ENCODE measurements at places on chromosomes 12 and 14. TPM values are rescaled to one million over a fixed set of nuclear protein-coding genes. Genes with fewer than 3 reads are reported as not detected.

The IFI27L2 gene
- total RNA-seq: 55.8 TPM

The HOXC10 gene
- total RNA-seq: 32.0 TPM

The SLC24A4 gene
- 2.9 TPM for total RNA-seq

The GPR84 gene
- 1.9 TPM for total RNA-seq

The LIN7A gene
- 5.8 TPM for total RNA-seq

The ASPG gene
- 2.2 TPM for total RNA-seq

The RDH5 gene
- total RNA-seq: 21.9 TPM

The TAS2R19 gene
- 9.1 TPM for total RNA-seq

The CCDC177 gene
- not detected for total RNA-seq

The KRT86 gene
- total RNA-seq: 0.45 TPM

The KLHDC1 gene
- 19.4 TPM for total RNA-seq

The VASH1 gene
- 42.7 TPM for total RNA-seq

The CNIH1 gene
- total RNA-seq: 91.4 TPM

The DLGAP5 gene
- not detected for total RNA-seq

The AKAP3 gene
- 1.4 TPM for total RNA-seq

The SYNDIG1L gene
- total RNA-seq: 0.94 TPM

The RGS6 gene
- 1.8 TPM for total RNA-seq

The ART4 gene
- total RNA-seq: 11.6 TPM

The STXBP6 gene
- total RNA-seq: 2.8 TPM

The FITM1 gene
- total RNA-seq: 0.71 TPM
